ENCODE measurements at places on chromosomes 5 and 9. TPM values are rescaled to one million over a fixed set of nuclear protein-coding genes. Genes with fewer than 3 reads are reported as not detected.

DNA sequence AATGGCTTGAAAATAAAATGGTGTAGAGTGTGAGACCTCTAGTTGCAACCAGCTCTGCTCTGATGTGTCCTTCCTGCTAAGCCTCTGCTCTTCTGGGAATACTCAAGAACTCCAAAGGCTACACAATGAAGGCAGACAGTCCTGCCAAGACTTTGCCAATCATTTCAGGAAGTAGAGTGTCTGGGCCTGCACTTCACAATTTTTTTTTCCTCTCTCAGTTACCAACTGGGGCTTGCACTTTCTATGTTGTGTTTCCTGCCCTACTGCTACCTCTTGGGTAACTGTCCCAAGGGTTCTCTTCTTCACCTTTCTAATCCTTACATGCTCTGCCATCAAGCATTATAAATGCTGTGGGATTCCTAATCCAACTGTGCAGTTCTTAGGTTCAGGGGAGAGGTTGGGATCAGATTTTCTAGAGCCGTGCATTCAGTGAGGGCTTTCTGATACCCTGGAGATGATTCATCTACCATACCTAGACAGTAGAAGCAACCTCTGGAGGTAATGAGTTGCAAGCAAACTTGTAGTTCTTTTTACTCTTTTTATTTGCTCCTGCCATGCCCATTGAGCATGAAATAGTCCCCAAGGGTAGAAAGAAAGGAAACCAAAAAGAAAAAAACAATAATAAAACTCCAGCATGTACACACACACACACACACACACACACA is 365.9 kb downstream of the MLLT3 start:
- H3K36me3 ChIP-seq: no peaks in the 10 kb centered on the region
- no peaks in the 10 kb centered on the region for H3K4me1 ChIP-seq
- no peak for DNase-seq
- no peak overlapping the region for H3K4me3 ChIP-seq
- H3K27me3 ChIP-seq: no peaks in the 10 kb centered on the region

DNA sequence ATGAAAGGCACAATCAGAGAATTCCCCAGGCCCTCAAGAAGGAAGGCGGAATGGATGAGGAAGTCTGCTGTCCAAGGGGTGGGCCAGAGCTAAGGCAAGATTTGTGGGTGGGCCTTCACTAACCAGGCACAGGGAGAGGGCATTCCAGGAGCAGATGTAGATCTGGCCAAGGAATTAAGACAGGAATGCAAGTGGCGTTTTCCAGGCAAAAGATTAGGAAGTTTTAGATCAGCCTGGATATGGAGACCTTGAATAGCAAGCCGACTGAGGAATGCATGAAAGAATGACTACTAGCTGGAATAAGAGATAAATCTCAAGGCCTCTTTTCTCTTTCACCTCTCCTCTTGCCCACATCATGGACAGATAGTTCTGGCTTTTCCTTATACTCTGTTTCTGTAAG is 68.5 kb downstream of the GHR start:
- no peak for DNase-seq
- no peaks in the 10 kb centered on the region for H3K36me3 ChIP-seq
- H3K4me1 ChIP-seq: no peaks in the 10 kb centered on the region
- H3K27ac ChIP-seq: no peak overlapping the region

DNA sequence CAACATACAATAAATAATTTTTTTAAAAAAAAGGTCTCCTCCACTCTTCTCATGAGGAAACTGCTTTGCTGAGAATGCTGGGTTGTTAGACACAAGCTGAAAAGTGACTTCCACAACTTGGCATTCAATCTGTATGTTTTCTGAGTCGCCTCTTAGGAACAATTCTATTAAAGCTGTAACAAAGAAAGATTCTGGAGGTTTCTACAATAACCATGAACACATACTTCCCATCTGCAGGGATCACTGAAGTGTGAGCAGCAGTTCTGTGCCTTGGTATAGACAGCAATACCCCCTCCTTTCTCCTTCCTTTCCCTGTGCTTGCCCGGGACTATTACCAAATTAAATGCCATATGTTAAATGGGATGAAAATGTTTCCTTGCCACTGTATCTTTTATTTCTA is 1.5 kb downstream of the DIRAS2 start:
- peaks cover 32% of the 10 kb centered on the region for H3K27me3 ChIP-seq
- H3K4me3 ChIP-seq: no peak overlapping the region
- H3K4me1 ChIP-seq: no peaks in the 10 kb centered on the region
- no peak overlapping the region for H3K27ac ChIP-seq
- no peaks in the 10 kb centered on the region for H3K36me3 ChIP-seq

- no peaks in the 10 kb centered on the region for H3K36me3 ChIP-seq
- H3K27ac ChIP-seq: no peak overlapping the region
- H3K27me3 ChIP-seq: no peaks in the 10 kb centered on the region
- no peaks in the 10 kb centered on the region for H3K4me1 ChIP-seq
- DNase-seq: no peak
These were observed 64.7 kb downstream of the CDC14B start for GRCh38 chr9:96554801-96555566.

PCDHB1 gene
- 0.06 TPM for total RNA-seq

All from A673 (cell line).